GM19239 (cell line): ENCODE measurements at places on chromosomes 2 and 18.
A peak's percentile ranks its signal among the peaks of the same experiment; 100 is the strongest.

DNA sequence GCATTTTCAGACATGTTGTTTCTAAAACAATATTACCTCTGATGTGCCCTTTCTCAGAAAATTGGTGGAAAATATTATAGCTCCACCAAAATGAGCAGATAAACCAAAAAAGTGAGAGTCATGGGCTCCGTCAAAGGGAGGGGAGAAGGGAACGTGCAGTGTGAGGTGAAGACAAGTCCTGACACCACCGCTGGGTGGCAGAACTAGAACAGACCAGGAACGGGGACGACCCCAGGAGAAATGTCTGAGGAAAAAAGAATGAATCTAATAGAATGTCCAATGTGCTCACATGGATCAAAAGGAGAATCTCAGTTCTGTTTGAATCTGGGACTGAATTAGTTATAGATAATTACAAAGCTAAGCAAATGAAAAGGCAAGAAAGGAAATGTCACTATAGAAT, 22.6 kb upstream of the BCL2 start:
- DNase-seq = no peak

GRCh38 chr18:37508207-37508606, 57.4 kb downstream of the CELF4 start:
- DNase-seq = no peak

DNA sequence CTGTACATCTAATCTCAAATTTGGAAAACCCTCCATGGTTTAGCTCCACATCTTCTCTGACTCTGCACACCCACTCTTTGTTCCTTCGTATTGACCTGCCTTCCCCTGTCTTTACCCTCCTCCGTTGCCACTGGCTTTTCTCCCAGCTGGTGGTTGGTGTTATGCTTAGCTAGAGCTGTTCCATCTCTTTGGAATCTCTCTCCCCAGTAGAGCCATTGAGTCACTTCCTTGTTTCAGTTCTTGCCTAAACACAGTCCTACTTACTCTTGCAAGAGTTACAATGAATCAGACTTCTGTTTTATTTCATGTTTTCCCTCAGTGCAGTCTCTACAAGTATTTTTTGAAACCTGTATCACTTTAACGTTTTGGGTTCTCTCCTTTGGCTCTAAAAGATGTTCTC, 263.9 kb downstream of the LTBP1 start:
- DNase-seq = no peak

DNA sequence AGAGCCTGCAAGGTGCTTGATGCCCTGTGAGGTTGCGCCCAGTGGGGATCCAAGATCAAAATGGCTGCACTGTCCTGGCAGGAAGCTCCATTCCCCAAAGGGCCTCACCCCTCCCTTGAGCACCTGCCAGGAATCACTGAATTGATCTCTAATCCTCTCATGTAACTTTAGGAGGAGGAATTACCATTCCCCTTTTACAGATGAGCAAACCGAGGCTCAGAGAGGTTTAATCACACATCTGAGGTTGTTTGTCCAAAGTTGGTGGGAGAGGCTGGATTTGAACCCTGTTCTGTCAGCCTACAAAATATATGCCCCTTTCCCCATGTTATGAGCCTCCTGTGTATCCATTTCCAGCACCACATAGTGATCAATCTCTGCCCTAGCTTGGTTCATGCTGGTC, 10.5 kb downstream of the ASIC4 start:
- no peak for DNase-seq

GRCh38 chr2:226439337-226439736, 360.3 kb downstream of the IRS1 start:
- DNase-seq = no peak

DNA sequence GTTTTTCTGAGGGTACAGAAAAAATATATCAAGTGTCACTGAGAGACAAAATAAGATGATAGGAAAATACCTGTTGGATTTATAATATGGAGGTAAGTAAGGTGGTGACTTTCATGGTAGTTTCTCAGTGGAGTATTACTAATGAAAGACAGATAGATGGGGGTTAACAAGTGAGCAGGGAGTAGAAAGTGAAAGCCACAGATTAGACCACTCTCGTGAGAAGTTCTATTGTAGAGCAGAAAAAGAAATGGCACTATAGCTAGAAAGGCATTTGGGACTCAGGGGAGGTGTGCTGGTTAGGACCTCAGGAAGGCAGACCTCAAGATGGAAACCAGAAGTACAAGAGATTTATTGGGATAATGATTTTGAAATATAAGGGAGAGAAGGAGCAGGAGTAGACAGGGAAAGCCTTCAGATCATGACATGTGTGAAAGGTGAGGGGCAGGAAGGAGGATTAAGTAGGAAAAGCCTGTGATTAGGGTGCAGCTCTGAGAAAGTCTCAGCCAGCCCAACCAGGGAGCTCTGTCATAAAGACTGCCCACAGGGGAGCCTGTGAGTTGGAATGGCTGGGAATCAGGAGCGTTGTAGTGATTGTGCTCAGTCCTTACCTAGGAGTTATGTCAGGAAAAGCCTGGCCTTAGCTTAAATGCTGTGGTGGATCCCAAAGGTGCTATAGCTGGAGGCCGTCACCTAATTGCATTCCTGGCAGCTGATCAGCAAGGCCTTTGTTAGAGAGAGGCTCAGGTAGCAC, 198.1 kb downstream of the IKZF2 start:
- DNase-seq = peak; percentile 4

- no peak for DNase-seq
Observed at GRCh38 chr2:111632661-111633060, 251.3 kb downstream of the ANAPC1 start.

- DNase-seq = no peak
Observed at GRCh38 chr2:100852999-100853908, 33.3 kb downstream of the NPAS2 start.

DNA sequence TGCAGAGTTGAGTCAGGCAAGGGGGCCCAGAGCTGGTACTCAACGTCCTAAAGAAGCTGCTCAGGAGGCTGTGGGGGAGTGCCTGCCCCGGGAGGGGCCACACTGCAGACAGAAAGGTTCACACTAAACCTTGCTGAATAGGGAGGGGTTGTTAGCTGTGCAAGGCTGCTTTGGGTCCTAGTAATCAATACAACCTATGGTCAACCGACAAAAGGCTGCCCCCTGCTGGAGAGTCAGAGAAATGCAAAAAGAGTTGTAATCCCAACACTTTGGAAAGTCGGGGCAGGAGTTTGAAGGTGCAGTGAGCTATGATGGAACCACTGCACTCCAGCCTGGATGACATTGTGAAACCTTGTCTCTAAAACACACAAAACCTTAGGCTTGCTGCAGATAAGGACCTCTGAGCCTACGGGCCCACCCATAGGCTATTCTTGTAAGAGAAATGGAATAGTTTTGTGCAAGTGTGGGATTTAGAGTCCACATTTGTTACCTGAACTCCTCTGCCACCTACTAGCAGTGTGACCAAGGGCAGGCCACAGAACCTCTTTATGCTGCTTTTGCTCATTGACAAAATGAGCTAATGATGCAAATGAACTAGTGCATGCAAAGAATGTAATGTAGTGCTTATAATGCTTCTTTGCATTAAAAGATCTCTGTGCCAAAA, 81.5 kb downstream of the PRPF40A start:
- DNase-seq = peak; percentile 36

DNA sequence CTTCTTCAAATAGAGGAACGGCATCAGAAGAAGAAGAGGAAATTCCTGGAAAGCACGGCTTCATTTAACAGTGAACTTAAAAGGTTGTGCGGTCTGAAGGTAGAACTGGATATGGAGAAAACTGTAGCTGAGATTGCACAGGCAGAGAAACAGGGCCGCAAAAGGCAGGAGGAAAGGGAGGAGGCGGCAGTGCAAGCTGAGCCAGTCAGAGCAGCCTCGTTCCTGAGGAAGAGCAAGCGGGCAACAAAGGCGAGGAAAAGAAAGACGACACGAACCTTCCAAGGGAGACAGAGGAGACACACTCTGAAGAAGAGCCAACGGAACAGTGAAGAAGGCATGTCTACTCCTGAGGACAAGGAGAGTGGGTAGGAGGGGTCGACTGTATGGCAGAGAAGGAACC, 22.6 kb upstream of the GAREM2 start:
- no peak for DNase-seq

DNA sequence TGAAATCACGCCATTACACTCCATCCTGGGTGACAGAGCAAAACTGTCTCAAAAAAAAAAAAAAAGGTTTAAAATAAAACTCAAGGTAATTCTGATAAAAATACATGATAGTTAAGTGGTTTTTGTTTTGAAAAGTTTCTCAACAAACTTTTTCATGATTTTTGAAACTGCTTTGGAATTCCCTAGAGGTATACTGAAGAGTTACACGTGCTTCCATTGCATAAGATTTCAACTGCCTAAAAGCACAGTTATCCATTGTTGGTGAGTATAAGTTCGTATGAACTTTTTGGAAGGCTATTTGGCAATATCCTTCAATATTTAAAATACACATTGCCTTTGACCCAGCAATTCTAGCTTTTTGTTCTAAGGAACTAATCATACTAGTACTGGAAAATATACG, 74.9 kb downstream of the USP34 start:
- DNase-seq = no peak

GRCh38 chr2:134199123-134199522, 54.7 kb upstream of the MGAT5 start:
- DNase-seq = no peak

GRCh38 chr2:138124521-138124920, 160.2 kb downstream of the HNMT start:
- DNase-seq = no peak

DNA sequence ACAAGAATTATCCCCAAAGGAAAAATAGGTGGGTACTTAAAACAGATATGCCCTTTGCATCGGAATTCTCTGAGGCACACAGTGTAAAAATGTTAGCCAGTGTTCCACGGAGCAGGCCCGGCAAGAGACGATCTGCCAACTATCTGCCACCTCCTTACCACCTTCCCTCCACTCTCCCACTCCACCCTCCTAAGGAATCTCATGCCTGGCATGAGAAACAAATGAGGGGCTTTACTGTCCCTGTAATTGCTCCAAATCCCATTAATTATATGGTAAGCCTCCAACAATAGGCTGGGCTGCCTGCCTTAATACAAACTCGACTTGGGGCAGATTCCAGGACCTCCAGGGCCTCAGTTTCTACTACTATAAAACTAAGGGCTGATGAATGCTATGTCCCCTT, 102.3 kb downstream of the ZBTB7C start:
- no peak for DNase-seq

DNA sequence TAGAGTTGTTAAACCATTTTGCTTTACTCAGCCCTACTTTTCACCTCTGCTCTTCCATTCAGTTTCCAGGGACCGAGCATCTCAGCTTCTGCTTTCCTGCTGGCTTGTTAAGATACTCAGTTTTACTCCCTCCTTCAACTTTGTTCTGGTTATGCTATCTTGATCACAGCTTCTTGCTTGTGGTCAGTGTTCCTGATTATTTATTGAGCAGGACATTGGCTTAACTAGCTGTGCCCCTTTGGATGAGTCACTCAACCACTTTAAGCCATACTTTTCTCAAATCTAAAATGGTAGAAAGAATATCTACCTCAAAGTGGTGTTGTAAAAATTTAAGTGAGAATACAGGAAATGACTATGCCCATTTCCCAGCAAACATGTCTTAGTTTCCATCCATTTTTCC, 124.0 kb downstream of the KYNU start:
- DNase-seq = no peak

DNA sequence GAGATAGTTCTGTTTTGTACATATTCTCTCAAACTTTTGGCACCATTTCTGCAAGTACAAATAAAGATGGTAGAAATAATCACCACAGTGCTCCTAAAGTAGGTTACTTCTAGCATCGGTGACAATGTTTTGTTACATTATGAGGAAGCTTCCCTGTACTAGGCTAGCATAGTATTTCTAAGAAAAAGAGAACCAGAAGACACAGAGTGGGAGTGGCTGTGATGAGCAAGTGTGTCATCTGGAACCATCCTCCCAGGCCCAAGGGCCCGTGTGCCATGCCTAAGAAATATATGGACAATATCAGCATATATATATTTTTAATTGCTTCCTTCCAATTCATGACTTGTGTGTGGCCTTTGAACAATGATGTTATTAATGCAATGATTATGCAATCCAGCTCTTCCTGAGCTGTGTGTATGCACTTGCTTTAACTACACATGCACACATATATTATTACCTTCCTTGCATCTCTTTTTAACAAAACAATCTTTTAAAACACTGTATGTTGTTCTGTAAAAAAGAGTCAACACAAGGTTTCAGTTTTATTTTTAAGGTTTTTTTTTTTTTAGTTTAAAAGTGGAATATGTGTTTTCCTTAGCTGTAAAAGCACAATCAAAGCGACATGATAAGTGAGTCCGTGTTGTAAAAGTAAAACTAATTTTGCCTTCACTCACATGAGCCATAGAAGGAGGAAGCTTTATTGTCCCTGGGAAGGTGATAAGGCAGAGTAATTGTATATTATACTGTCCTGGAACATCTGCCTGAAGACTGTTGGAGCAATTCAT, 303.9 kb downstream of the ZNF407 start:
- DNase-seq = no peak

DNA sequence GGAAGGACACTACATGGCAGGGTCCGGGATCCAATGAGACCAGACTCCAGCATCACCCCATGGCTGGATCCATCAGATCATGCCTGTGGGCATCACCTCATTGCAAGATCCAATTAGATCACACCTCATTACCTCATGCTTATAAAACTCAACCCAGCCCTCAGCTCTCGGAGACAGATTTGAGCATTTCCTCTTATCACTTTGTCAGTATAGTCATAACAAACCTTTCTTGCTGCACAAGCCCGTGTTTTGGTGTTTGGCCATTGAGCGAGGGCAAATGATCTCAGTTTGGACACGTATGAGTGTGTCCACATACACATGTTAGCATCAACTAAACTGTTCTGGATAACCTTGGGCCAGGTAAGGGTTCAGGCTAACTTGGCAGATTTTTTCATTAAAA, 58.8 kb downstream of the CCDC195 start:
- no peak for DNase-seq

GRCh38 chr18:66550366-66550765, 53.5 kb downstream of the CDH19 start:
- no peak for DNase-seq

GRCh38 chr2:207165121-207166038, at the start of gene KLF7:
KLF7 (minus strand) TSS chr2:207165948; CDS start chr2:207165568, 380 bp downstream.
- no peak for DNase-seq

- DNase-seq = no peak
Observed at GRCh38 chr2:37589298-37589697, 82.1 kb downstream of the CDC42EP3 start.

GRCh38 chr2:27582129-27582694, 630 bp upstream of the ZNF512 start:
- no peak for DNase-seq

DNA sequence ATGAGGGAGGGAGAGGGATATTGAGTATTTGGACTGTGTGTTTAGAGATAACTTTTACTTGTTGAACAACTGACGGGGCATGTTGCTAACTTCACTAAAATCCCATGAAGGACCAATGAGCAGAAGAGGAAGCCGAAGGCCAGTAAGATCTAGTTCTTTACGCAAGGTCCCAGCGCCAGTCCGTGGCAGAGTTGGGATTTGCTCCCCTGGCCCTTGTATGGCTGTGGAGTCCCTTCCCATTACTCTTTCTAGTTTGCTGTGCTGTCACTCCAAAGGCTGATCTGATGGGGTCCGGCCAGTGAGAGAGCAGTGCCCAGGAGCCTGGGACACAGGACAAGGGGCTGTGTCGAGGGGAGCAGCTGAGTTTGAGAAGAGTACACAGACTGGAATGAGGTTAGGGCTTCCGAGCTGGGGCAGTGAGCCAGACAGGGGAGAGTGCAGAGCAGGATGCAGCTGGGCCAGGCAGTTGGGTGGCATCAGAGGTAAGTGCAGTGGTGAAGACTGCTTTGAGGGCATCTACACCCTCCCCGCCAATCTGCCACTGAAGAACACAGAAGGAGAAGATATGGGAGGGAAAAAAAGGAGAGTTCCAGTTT, 692.9 kb upstream of the HS6ST1 start:
- no peak for DNase-seq

GRCh38 chr2:101152272-101153076, 1.3 kb upstream of the TBC1D8 start:
- DNase-seq = peak; percentile 67
